Activated CD4-positive, alpha-beta T cell treated with anti-CD3 and anti-CD28 coated beads for 4 hours (primary cell): ENCODE measurements at places on chromosomes 6 and 20.

DNA sequence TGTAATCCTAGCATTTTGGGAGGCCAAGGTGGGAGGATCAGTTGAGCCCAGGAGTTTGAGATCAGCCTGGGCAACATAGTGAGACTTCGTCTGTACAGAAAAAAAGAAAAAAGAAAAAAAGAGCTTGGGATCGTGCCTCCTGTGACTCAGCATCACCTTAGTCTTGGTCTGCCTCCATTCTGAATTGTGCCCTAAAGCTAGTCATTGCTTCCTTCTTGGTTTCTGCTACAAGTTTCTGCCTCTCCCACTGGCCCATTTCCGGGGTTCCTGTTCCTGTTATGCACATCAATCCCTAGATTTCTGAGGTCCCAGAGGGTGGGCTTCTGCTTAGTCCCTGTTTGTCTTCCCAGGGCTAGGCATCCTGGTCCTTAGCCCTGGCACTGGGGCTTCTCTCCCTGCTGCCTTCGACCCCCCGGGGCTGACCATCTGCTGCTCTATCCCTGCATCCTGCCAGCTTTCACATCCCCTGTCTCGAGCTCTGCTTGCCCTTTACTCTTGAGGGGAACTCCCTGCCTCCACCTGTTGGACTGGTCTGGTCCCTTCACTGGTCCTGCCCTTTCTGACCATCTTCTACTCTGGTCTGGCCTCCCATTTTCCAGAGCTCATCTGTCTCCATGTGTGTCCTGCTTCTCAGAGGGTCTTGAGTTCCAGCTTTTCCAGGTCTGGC is 77.5 kb upstream of the ESR1 start:
- no peak for DNase-seq

- no peak for DNase-seq
Observed at GRCh38 chr6:9520417-9521151, 894.3 kb downstream of the TFAP2A start.

DNA sequence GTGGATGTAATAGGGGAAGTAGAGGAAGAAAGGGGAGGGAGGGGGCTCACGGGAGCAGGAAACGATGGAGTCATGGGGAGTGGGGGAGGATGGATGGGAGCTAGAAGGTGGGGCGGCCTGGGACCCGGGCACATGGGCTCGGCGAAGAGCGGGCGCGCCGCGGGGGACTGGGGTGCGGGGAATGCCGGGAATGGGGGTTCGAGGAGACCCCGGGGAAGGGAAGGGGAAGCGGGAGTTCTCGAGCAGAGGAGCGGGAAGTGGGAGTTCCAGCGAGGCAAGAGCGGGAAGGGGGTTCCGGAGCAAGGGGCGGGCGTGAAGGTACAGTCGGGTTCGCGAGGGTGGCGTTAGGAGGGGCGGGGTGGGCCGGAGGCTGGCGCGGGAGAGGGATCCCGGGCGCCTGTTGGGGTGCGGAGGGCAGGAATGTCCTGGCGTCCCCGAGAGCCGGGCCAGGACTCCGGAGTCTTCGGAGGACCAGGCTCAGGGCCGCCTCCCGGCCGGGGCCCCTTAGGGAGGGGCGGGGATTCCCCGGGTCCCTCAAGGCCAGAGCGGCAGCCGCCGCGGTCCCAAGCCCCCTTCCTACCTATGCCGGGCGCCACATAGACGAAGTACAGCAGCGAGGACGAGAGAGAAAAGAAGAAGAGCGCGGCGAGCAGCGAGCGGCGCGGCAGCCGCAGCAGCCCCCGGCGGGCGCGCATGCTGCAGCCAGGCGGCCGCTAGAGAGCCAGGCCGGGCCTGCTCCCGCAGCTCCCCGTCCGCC is 504 bp downstream of the B4GALT5 start:
- DNase-seq: peak; percentile 27

GRCh38 chr20:11248687-11249638 is 575.2 kb upstream of the JAG1 start:
- DNase-seq: no peak

- DNase-seq: no peak
Observed at GRCh38 chr6:29992807-29993206, 50.5 kb downstream of the HLA-A start.

GRCh38 chr6:19668710-19669109 is 168.5 kb upstream of the ID4 start:
- no peak for DNase-seq

- no peak for DNase-seq
Observed at GRCh38 chr6:15876406-15876805, 213.6 kb upstream of the DTNBP1 start.

- no peak for DNase-seq
Observed at GRCh38 chr6:168054765-168055560, 24.0 kb downstream of the FRMD1 start.

DNA sequence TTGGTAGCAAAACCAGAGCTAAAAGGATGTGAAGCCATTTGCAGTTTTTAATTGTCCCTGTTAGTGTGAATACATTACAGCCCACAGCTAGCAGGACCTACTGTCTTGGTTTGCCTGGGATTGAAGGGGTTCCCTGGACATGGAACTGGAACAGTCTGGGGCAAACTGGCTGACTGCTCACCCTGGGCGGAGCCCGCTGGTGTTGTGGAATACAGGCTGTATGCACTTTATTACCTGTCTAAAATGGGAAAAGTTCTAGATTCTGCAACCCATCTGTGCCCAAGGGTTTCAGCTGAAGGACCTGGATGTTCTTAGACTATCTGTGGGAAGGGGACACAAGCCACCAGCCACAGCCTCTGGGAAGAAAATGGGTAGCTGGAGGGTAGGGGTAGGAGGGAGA is 12.2 kb upstream of the CDKN1A start:
- DNase-seq: no peak

DNA sequence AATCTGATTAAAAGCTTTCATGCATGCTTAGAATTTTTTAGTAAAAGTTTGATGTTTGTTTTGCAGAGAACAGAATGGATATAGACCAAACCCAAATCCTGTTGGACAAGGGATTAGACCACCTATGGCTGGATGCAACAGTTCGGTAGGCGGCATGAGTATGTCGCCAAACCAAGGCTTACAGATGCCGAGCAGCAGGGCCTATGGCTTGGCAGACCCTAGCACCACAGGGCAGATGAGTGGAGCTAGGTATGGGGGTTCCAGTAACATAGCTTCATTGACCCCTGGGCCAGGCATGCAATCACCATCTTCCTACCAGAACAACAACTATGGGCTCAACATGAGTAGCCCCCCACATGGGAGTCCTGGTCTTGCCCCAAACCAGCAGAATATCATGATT is 133.6 kb downstream of the NCOA3 start:
- no peak for DNase-seq

DNA sequence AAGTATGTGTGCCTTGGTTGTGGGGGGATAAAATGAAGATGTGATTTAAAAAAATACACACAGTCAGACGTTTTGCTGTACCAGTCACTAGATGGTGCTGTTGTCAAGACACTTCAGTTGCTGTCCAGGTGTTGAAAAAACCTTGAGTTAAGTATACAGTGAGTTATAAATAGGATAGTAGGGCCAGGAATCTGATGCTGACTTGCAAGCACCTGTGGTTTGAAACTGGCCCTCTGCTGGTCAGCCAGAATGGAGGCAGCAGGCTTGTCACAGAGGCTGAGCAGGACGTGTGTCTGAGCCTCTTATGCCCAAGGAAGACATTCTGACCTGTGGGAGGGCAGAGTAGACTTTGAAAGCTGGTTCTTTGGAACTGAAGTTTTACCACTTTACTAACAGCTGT is 27.8 kb downstream of the RNF8 start:
- DNase-seq: peak; percentile 17

GRCh38 chr6:16007146-16007545 is 121.7 kb upstream of the MYLIP start:
- DNase-seq: no peak

DNA sequence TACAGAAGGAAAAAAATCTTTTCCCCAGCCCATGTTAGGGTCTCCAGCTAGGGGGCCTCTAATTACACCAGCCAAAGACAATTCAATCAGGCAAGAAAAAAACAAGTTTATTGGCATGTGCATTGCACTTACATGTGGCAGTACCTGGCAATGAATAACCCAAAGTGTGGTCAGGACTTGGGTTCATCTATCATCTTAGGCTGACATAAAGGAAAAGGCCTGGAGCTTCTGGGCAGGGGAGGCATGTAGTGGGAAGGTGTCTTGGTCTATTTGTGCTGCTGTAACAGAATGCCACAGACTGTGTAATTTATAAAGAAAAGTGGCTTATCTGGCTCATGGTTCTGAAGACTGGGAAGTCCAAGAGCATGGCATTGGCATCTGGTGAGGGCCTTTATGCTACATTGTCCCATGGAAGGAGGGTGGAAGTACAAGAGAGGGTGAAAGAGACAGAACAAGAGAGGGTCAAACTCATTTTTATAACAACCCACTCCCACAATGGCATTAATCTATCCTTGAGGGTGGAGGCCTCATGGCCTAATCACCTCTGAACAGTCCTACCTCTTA is 4.4 kb upstream of the PYGB start:
- no peak for DNase-seq

DNA sequence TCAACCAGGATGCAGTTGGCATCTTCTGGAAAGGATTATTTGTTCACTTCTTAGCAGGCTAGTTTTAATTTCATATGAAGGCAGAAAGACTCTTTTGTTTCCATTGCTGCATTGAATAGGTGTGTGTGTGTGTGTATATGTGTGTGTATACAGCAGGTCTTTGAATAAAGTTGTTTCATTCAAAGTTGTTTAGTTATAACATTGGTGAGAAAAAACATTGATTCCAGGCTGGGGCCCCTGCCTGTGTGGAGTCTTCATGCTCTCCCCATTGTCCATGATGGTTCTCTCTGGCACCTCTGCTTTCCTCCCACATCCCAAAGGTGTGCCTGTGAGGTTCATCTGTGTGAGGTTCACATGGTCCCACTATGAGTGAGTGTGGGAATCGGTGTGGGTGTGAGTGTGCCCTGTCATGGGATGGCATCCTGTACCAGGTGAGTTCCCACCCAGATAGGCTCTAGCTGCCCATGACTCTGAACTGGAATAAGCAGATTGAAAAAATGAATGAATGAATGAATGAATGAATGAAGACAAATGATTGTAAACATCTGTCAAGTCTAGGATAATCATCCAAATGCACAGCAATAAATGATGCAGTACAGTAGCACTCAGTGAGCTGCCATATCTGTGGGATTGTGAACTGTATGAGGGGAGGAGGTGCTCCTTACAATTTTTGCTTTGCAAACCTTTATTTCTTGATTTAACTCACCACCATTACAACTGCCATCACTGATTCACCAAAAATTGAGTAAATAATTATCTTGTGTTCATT is 156.0 kb downstream of the ADGRG6 start:
- no peak for DNase-seq

GRCh38 chr6:90146921-90147649 is 149.6 kb downstream of the BACH2 start:
- DNase-seq: no peak

DNA sequence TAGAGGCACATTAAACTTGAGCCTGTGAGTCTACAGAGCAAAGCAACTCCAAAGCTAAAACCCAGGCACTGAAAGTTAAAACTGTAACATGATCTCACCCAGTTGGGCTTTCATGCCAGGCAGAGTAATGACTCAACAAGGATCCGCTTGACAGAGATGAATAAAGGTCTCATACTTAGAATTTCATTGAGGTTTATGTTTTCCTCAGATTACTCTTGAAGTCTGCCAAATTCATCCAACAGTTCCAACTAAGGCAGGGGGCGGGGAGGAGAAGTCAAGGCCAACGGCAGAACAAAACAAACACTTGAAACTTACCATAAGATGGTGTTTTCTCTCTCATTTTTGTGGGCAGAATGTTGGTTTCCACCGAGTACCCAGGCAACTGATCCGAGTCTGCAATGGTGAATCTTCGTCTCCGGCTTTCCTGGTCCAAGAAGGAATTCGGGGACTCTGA is 54.0 kb upstream of the IPCEF1 start:
- DNase-seq: no peak

- DNase-seq: no peak
Observed at GRCh38 chr6:50718566-50718965, 5.2 kb downstream of the TFAP2D start.

DNA sequence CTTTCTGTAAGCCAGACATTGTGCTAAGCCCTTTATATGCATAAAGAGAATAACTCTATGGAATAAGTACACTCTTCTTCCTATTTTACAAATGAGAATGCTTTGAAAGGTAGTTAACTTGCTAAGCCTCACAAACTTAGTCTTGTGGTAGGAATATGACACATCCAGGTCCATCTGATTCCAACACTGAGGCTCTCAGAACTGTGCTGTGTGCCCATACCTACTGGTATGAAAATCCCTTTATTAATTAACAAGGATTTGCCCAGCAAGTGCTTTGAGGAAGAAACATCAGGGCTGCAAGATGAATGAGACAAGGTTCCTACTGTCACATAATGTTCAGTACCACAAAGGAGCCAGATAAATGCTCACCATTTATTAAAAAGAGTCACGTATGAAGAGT is 122.6 kb downstream of the TNFRSF21 start:
- no peak for DNase-seq

DNA sequence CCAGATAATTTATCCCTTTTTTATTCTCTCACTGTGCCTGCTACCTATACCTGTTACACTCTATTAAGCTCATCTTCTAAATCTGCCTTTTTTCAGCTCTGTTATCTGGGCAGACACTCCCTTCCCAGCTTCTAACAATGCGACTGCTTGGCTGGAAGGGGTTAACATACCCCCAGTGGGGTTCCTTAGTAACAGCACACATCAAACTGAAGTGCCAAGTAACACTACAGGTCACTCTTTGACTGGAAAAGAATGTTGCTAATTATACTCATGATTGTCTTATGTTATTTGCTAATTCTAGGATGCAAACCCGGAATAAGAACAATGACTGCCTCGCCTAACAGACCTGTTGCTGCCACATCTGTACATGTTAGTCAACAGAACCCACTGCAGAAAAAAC is 203.5 kb downstream of the EPM2A start:
- no peak for DNase-seq

DNA sequence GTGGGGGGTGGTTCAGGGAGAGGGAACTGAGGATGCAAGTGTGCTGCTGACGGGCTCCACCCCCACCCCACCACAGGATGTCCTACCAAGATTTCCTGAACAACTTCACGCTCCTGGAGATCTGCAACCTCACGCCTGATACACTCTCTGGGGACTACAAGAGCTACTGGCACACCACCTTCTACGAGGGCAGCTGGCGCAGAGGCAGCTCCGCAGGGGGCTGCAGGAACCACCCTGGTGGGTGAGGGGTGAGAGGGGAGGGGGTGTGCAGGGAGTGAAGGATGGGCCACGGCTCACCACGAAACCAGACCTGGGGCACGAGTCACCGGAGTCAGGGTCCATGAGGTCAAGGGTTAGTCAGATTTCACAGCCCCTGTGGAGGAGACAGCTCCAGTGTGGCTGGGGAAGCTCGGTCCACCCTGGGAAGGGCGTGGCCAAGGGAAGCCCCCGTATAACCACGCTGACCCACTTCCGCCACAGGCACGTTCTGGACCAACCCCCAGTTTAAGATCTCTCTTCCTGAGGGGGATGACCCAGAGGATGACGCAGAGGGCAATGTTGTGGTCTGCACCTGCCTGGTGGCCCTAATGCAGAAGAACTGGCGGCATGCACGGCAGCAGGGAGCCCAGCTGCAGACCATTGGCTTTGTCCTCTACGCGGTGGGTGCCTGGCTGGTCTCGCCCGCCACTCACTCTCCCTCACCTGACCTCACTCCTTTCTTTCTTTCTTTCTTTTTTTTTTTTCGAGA is 18.3 kb downstream of the CAPN11 start:
- DNase-seq: no peak

GRCh38 chr6:34067814-34068213 is 78.1 kb downstream of the GRM4 start:
- no peak for DNase-seq

GRCh38 chr20:6034134-6034969 is 19.5 kb downstream of the LRRN4 start:
- no peak for DNase-seq
